ENCODE measurements at places on chromosomes 3 and 15.
A peak's percentile ranks its signal among the peaks of the same experiment; 100 is the strongest.

- DNase-seq: no peak
These were observed 159.8 kb upstream of the MITF start for GRCh38 chr3:69579306-69580041.

GRCh38 chr3:133479895-133480669, 80.2 kb downstream of the BFSP2 start:
- DNase-seq: no peak

DNA sequence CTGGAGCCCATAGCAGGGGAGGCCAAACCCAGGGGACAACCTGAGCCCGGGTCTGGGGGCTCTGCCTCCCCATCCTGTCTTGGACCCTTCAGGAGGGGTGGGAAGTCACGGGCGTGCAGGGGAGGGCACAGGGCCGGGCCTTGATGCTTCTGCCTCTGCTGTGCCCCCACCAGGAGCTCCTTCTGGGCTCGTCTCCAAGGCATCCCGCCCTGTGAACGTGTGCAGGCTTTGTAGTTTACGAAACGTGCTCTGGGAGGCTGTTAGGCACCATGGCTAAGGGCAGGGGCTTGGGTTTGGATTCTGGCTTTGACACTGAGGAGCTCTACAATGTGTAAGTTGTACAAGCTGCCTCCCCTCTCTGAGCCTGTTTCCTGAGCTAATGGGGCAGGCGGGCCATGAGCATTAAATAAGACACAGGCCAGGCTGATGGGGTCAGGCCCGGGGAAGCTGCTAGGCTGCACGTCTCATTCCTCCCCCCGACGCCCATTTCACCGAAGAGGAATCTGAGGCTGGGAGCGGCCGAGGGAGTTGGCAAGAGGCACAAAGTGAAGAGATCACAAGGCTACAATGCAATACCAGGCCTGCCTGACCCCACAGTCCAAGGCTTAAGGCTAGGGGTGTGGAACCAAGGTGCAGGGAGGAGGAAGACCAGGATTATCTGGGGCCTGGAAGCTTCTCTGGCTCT, 19.6 kb downstream of the PLXND1 start:
- no peak for DNase-seq

GRCh38 chr3:186852994-186853393, 10.5 kb downstream of the ADIPOQ start:
- no peak for DNase-seq

DNA sequence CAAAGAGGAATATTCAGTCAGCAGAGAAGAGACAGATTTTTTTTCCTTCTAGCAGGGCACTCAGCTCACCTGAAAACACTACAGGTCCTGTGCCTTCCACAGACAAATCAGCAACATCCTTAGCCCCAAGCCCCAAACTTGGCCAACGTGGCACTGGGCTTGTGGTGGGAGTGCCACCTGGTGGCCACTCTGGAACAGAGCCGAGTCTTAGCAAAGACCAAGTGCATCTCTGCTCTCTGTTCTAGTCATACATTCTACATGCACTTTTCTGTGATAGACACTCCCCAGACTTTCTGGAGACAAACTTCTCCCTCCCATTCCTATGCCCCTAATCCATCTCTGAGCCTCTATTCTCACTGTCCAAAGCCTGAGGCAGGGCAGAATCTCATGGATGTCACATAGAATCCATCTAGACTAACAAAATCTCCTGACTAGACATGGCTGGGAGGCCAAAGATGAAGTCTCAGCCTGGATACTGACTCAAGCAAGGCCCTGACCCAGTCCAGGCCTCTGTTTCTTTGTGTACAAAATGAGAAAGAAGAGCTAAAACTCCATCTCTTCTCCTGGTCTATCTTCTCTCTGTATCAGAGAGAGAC, 5.1 kb upstream of the SEMA7A start:
- DNase-seq: peak; percentile 80

DNA sequence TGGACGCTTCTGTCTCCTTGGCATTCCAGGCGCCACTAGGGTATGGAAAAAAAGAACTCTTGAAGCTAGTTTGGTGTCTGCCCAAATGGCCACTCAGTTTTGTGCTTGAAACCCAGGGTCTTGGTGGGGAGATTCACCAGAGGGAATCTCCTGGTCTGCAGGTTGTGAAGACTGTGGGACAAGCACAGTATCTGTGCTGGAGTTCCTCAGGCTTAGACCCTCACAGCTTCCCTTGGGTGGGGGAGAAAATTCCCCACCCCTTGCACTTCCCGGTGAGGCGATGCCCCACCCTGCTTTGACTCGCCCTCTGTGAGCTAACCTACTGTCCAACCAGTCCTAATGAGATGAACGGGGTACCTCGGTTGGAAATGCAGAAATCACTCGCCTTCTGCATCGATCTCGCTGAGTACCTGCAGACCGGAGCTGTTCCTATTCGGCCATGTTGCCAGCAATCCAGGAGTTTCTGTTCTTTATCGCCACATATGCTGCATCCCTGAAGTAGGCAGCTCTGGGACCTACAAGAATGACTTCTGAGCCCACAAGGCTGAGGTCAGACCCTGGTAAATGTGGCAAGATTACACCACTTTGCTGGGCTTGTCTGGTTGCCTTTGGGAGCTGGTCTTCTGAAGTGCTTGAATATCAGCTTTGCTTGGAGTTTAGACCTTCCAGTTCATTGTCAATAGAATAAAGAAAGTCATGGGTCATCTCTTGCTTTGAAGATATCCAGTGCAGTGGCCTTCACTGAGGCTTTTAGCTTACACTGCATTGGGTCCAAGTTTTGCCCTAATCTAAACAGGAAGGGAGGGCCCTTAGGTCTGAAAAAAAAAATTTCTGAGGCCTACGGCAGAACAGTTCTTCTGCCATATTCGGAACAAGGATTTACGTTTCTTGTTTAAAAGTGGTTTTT, 51.0 kb downstream of the SLC2A2 start:
- DNase-seq: no peak

GRCh38 chr3:25547943-25548674, 116.6 kb downstream of the TOP2B start:
- DNase-seq: no peak

DNA sequence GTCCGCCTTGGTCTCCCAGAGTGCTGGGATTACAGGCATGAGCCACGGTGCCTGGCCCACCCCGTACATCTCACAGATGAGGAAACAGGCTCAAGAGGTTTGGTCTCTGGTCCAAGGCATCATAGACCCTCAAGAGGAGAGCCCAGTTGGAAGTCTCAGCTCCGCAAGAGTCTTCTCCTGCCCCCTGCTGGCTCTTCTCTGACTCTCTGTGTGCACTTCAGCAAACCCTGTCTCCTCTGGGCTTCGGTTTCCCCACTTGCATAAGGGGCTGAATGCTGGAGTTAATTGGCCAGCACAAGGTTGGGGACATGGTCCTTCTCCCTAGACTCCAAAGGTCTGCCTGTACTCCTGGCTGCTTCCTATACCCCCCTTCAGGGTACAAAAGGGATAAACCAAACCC, 3.9 kb downstream of the MST1R start:
- peak; percentile 60 for DNase-seq

- DNase-seq: no peak
These were observed 23.5 kb downstream of the IL12A start for GRCh38 chr3:160012108-160012507.

DNA sequence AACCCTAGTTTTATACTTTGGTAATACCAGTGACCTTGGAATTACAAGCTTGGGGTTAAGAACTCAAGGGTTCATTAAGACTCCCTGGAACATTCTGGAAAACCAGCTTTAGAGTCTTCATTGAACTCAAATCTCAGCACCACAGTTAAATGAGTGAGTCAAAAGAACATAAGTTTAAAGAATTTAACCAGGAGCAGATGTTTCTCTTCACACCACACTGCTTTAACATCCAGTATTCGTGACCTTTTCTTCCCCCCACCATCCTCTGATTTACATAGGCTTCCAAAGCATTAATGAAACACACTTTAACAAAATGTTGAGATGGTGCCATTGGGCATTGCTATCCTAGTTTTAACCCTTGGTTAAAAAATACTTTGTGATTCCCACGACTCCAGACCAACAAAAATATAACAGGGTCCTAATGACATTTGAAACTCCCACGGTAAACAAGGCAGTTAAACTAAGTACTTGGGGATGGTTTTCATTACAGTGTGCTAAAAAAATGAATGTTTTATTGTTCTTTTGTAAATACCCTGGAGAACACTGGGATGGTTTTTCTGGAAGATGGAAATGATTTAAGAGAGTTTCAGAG, 123.9 kb downstream of the OXNAD1 start:
- DNase-seq: no peak

GRCh38 chr3:169694117-169694516, 30.6 kb upstream of the MECOM start:
- no peak for DNase-seq

DNA sequence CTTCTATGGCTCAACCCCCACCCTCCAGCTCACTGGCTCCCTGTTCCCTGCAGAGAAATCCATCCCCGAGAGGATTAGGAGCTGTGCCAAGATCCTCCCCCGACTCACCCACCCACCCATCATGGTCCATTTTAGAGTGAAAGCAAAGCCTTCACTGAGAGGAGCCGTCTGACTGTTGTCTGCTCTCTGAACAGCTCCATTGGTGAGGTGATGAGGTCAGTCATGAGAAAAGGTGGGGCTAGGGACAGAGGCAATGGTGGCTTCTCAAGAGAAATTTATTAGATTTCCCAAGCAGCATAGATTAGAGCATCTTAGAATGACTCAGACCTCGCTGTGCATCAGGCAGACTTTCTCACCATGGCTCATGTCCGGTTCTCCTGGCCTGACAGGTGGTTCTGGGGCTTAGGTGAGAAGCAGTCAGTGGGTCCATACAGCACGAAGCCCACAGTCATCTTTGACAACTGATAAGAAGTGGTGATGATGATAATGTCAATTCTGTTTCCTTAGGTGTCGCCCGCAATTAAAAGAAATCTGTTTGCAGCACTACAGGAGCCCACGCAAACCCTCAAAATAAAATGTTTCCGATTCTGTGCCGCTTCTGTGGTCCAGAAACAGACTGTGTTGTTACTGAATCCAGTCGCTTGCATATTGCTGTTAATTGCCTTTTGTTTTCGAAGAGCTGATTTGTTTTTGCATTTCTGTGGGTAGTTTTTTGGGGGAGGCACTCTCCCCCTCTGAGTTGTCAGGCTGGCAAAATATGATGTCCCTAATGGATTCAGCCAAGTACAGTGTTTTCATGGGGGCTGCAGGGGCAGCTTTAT, 24.8 kb upstream of the RHO start:
- DNase-seq: no peak

GRCh38 chr3:71358243-71358642, 225.3 kb downstream of the FOXP1 start:
- no peak for DNase-seq

- DNase-seq: no peak
These were observed 888.1 kb downstream of the PDCD6IP start for GRCh38 chr3:34686541-34686940.

DNA sequence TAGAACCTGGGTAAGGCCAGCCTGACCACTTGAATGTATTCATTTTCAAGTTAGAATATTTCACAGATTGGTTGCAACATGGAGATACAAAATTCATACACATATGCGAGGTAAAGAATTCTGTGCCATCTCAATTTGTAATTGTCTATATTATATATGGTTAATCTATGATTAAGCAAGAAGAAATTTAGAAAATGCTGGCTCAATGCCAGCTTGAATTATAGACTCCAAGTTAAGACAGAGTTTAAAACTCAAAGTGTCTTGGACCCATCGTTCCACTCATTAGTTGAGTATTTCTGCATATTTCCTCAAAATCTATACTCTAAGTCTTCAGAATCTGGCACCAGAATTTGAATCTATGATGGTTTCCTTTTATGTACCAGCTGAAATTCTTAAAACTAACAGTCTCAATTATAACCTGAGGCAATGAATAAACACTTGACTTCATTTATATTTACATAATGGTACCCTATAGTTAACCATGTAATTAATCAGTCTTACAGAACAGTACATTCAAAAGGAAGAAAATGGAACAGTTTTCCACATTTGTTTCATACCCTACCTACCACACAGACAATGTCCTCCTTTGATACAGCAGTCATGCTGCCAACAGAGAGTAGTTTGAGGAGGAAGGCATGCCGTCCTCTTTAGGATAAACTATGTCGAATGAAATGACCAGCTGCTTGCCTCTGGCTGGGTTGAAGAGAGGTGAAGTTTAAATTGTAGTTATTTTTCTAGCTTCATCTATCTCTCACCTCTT, 95.7 kb downstream of the CD47 start:
- no peak for DNase-seq

DNA sequence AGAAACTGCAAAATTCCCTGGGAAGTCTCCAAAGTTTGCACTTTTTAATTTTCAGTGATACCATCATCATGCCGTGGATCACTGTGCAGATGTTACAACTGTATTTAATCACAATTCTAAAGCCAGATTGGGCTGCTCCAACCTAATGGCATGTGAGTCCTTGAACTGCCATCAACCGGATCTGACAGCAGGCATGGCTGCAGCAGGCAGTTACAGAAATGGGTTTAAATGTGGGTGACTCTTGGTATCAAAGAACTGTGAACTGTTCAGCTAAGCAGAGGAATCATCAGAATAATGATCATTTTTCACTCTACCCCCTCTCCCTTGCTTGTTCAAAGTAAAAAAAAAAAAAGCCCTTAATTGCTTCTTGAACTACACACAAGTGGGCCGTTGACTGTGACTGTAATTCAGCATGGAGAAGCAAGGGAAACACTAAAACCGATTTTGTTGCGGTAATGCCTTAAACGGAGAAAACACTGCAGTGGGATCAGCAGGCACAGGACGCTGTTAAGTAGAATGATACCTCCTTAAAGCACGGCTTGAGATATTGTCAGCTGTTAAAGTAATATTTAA, 152.4 kb downstream of the RORA start:
- no peak for DNase-seq

- no peak for DNase-seq
These were observed 580.0 kb downstream of the ZNF385D start for GRCh38 chr3:21170964-21171363.

- DNase-seq: no peak
These were observed 6.8 kb downstream of the PLA2G4F start for GRCh38 chr15:42149493-42150218.

- DNase-seq: peak; percentile 63
These were observed 111.7 kb downstream of the NUP210 start for GRCh38 chr3:13308380-13308801.

DNA sequence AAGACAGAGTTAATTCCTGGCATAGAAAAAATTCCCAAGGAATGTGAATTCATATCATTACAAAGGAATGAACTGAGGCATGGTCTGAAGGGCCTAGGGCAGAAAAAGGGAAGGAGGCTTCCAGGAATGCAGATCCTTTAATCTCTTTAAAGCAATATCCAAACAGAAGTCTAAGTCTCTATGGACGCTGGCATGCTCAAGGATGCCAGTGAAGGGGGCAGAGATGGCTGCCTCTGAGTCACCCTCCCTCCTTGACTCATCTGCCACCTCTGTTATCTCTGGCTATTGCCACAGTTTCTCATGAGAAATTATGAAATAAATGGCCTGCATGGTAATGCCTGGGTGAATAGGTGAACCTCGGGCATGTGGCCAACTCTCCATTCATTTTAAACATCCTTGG, 96.3 kb upstream of the BCL6 start:
- no peak for DNase-seq

DNA sequence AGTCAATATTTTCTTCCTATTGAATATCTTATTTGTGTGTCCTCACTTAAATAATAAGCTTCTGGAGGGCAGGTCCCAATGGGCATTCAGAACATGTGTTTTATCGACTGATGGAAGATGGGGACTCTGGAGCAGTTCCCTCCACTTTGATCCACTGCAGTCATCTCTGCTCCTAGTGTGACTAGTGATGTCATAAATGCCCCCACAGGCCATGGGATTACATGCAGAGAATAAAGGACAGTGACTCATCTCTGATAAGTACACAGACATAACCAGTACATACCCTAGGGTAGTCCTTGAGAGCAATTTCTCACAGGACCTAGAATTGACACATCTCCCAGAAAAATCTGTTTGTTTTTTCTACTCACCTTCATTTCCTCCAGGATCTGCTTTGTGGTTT, 49.4 kb upstream of the FMN1 start:
- DNase-seq: peak; percentile 23

Data from common myeloid progenitor, CD34-positive (primary cell).